ENCODE measurements at places on chromosomes 7 and 10.

DNA sequence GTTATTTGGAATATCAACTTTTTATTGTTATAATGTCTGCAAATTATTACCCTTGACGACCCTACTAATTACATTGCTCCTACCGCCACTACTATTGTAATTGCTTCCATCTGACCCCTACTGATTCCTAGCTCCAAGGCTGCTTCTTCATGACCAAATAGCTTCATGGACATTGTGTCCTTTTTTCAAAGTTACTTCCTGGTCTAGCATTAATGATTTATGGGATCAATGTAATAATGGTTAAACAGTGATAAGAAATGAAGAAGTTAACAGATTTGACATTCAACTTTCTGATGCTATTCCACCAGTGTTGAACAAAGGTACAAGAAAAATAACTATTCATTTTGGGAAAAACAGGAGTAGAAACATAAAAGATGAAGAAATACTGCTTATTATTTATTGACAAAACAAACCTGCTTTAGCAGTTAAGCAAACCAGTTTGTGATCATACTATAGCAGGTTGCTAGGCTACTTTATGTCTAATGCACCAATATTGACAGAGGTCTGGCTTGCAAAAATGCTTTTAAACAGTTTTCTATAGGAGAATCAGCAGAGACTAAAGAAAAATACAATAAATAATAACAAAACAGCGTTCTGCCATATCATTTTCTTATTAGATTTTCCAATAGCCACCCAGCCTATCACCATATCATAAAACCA lies 125.8 kb downstream of the PCLO start:
- DNase-seq = no peak

DNA sequence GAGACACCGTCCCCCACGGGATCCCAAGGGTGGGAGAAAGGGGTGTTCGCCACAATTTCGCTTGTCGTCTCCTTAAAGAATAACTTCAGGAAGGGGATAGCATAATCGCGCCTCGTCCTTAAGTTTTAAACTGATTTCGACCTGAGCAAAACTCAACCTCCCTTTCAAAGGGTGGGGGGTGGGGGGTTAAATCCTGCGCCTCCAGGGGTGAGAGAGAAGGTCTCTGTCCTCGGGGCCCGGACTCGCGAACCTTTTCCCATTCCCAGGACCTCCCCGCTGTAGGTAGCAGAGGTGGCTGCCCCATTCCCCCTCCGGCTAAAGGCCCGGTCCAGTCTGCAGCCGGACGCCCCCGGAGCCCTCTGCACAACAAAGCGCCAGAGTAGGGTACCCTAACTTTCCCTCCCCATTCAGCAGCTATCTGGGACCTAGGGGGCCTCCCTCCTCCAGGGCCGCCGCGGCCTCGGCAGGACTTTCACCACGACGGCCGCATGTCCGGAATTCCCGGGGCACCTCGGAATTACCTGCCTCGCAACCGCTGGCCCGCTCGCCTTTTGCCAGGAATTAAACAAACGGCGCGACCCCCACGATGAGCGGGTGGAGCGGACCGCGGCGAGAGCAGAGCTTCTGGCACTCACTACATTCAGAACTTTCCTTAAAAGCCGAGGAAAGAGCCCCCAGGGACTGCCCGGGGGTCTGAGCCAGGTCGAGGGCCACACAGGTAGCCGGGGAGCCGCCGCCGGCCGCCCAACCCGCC lies 1.7 kb downstream of the CDK6 start:
- no peak for DNase-seq

DNA sequence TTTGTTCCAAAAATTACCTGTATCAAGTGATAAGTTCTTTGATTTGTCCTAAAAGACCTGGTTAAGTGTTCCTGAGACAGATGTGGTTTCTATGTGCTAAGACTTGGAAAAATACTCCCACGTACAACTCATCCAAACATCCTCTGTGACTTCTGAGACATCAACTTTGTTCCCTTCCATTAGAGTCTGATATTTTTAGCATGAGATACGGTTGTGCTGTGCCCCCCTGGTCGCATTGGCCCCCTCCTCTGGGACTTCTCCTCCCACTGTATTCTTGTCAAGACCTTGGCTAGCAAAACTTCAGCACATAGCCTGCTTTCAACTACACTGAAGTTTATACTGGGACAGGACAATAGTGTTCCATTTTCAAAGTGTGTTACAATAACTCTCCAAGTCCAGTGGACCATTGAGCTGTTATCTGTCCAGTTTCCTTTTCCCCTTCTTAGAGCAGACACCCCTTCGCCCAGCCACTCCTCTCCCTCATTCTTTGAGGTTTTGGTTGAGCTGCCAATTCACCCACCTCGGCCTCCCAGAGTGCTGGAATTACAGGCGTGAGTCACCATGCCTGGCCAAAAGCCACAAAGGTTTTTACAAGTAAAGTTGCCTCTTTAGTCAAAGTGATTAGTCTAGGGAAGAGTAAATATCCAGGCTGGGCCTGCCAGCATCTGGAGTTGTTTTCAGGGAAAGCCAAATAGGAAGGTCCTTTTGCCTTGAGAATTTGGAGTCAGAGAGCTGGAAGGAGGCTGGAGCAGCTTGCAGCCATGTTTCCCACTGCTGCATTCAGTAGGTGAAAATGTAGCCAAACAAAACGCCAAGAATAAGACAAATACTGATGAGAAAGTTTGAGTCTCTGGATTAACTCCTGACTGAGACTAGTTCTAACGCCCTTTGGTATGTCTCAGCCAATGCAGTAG lies 17.8 kb upstream of the PDLIM1 start:
- DNase-seq = no peak

DNA sequence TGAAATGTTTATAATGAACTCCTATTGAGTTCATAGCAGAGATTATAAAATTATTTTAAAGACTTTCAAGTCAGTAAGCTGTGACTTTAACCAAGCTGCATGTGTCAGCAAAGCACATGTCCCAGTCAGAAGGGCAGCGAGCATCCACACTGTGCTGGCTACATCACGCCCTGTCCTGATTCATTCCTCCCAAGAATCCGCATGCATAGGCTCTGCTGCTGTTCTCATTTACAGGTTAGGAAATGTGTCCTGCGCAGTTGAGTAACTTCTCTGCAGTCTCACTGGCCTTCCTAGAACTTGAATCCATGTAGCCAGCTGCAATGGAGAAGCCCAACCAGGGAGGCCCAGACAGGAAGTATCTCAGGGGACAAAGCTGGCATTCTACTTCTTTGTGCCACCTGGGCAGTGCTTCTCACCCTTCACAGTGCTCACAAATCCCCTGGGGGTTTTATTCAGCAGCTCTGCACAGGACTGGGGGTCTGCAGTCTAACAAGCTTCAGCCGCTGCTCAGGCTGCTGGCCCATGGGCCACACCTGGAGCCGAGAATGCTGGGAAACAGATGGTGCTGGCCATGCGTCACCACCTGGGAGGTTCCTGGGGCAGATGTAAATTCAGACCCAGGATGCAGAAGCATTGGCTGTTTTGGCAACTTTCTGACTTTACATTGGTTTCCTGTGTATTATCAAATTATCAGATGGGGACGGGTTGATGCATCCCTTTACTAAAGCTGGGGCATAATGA lies 192.8 kb upstream of the GDF10 start:
- no peak for DNase-seq

GRCh38 chr7:133186060-133186459 lies 66.8 kb upstream of the EXOC4 start:
- DNase-seq = no peak

GRCh38 chr7:23895666-23896096 lies 185.7 kb downstream of the STK31 start:
- no peak for DNase-seq

DNA sequence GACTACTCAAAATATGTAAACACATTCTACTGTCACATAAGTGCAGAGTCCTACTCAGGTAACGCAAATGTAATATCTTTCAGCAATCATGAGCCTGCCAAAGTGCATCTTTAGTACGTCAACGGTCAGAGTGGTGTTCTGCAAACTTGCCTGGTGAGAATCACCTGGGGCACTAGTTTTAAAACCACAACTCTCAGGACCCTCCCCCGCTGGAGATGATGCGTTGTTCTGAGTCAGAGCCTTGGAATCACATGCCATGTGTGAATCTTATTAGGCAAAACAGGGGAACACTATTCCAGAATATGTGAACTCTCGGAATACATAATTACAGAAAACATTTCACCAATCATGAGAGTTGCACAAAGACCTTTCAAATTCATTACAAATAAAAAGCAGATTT lies 115.7 kb downstream of the TPK1 start:
- DNase-seq = no peak

DNA sequence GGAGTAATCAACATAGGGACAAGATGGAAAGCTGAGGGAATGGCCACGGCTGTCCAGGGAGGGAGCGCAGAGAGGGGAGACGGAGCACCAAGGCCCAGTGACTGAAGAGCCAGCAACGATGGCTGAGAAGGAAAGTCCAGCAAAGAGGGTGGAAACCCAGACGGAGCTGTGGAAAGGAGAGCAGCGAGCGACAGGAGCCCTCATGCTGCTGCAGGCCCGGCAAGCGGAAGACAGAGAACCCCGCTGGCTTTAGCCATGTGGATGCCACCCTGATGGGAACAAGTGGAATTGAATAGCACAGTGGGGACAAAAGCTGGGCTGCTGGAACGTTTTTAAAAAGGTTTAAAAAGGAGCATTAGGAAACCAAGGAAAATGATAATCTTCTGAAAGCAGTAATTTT lies 82.9 kb upstream of the DDC start:
- DNase-seq = no peak

DNA sequence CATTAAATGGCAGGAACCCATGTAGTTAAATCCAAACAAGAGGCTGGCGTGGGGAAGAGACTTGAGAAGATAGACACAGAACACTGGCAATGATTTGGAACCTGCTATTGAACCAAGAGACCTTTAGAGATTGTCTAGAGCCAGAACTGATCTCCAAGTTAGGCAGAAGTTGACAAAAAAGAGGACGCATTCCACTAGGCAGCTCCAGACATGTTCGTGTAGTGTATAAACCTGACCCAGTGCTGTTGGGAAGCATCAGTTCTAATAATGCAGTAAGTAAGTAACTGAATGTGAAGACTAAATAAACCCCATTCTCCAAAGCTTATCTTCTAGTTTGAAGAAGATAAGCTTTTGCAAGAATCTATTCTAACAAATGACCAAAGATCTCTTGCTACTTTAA lies 50.8 kb downstream of the AP3M1 start:
- no peak for DNase-seq

DNA sequence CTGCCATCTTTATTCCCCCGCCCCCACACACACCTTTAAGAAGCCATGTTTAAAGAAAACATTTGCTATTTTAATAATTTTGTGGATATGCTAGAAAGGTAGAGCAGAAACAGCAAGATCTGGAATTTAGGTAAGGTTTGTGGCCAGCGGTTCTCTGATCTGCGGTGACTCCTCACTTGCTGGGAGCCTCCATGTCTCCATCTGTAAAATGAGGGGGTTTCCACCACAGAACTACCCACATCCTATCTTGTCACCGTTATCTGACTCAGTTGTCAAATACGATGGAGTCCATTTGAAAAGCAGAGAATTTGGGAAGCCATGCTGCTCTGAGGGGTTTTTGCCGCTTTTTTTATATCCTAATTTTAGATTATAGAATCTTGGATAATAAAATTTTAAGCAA lies 23.3 kb downstream of the MACC1 start:
- DNase-seq = no peak

DNA sequence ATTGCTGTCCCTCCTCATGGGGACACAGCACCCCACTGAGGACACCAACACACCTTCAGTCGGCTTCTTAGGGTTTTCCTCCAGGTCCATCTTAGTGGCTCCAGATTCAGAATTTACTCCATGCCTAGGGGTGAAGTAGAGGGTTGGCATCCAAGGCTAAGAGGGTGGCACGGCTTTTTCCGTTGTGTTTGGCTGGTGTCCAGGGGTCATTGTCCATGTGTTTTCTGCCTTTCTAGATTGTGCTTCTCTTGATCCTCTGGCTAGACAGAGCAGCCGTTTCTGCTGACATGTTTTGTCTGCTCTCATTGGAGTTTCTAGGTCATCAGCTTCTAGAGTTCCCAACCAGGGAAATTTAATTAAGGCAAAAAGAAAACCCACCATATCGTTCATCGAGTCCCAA lies 291.6 kb upstream of the CELF2 start:
- DNase-seq = no peak

DNA sequence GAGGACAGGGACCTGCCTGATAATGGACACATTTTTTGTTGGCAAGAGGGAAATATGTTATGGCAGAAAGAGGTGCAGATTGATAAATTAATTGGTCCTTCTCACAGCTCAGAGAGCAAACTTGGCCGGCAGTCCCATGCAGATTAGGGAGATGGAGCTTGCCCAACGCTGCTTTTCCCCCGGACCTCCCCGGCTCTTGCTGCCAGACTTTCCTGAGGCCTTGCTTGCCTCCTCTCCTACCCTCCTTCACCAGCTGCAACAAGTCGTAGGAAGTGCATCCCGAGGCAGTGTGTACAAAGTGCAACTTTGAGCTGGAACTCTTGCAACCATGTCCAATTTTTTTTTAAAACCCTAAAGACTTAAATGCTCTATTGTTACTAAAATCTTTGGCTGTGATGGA lies 215.5 kb downstream of the LRMDA start:
- DNase-seq = no peak

- DNase-seq = no peak
Observed at GRCh38 chr10:125113691-125114371, 46.5 kb downstream of the CTBP2 start.

DNA sequence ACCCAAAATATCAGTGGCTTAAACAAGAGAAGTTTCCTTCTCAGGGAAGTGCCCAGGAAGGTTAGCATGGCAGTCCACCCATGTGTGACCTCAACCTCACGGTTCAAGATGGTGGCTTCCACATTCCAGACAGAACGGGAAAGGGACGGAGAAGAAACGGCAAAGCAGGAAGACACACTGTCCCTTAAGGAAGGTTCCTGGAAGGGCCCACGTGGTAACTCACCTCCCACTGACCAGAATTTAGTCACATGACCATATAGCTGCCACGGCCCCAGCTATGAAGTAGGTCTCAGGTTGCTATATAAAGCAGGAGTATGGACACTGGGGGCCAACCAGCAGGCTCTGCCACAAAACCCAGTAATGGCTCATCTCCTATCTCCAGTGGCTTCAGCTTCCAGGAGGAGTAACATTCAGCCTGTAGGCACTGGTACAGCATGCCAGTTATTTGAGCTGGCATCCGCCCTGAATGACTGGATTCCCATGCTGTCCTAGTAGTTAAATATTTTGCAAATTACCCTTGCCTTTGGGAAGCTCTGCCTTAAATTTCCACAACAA lies 278.5 kb upstream of the KLF14 start:
- no peak for DNase-seq

DNA sequence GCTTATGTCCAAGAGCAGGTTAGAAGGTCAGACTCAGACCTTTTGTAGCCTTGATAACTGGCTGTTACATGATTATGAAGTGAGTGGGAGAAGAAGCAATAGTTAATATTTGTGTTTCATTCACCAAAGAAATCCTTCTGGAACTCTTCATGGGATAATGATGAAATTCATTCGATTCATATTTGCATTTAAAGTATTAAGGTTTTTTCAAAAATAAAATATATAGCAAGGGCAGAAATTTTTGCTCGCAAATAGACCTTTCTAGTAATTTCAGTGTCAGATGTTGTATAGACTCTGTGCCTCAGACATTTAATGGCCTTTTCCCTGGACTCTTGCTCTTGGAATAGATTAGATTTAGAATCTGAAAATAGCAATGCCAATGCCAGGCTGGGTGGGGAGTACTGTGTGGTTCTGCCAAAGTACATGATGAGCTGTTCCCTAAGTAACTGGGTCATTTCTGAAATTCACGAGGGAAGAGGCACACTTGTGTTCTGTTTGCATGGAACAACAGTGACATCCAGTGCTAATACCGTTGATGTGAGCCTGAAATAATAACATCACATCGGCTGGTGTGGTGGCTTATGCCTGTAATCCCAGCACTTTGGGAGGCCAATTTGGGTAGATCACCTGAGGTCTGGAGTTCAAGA lies 119.2 kb downstream of the MBL2 start:
- DNase-seq = no peak

GRCh38 chr10:100516847-100517246 lies 2.8 kb downstream of the SEC31B start:
- no peak for DNase-seq

- no peak for DNase-seq
Observed at GRCh38 chr10:86684331-86685097, 16.2 kb downstream of the LDB3 start.

All from T-helper 1 cell (primary cell).